Esophagus muscularis mucosa (tissue), 4 donors: ENCODE measurements at places on chromosomes 11 and 22. TPM values are rescaled to one million over a fixed set of nuclear protein-coding genes. Genes with fewer than 3 reads are reported as not detected.

- no peak for DNase-seq
Observed at GRCh38 chr11:19435306-19435989, 194.7 kb upstream of the E2F8 start.

GRCh38 chr11:40517122-40517521, 942.3 kb downstream of the LRRC4C start:
- no peak for DNase-seq

- DNase-seq = no peak
Observed at GRCh38 chr11:78417175-78417887, at the start of gene GAB2. TSS of gene GAB2 (minus strand) at chr11:78417820. CDS start at chr11:78417720, 100 bp downstream.

Gene C11orf87
- total RNA-seq = not detected

Gene SLC22A6
- total RNA-seq = not detected

Gene DENND5A
- 103 TPM for total RNA-seq

Gene PATE2
- not detected for total RNA-seq

Gene ACRV1
- total RNA-seq = not detected

Gene SORL1
- total RNA-seq = 3.0 TPM
